Amniotic stem cell (primary cell): ENCODE measurements at places on chromosomes 1 and 21.
A peak's percentile ranks its signal among the peaks of the same experiment; 100 is the strongest.

GRCh38 chr1:154350383-154350782 lies 25.1 kb downstream of the ATP8B2 start:
- DNase-seq: no peak

GRCh38 chr1:36365381-36365780 lies 20.3 kb downstream of the STK40 start:
- no peak for DNase-seq

DNA sequence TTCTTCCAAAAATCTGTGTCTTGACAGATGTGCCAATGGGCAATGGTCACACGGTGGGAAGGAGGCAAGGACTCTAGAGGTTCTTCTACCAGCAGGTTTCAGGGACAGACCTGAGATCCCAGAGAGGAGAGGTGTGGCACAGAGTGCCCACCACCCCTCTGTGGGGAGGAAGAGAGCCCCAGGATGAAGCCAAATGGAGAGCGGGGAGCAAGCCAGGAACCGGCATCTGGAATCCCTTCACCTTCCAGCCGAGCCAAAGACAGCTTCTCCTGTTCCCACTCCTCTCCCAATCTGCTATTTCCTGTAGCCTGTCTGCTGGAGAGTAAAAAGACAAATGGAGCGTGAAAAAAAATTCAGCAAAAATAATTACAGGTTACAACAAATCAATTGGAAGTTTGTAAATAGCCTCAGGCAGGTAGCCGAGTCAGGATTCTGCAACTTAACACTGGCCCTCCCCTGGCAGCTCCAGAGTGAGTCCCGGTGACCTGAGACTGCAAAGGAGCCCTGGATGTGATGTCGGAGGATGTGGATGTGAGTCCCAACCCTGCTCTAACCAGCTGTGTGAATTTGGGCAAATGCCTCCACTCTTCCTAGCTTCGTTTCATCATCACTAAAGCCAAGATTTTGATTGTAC lies 45.4 kb upstream of the LRRN2 start:
- DNase-seq: no peak

DNA sequence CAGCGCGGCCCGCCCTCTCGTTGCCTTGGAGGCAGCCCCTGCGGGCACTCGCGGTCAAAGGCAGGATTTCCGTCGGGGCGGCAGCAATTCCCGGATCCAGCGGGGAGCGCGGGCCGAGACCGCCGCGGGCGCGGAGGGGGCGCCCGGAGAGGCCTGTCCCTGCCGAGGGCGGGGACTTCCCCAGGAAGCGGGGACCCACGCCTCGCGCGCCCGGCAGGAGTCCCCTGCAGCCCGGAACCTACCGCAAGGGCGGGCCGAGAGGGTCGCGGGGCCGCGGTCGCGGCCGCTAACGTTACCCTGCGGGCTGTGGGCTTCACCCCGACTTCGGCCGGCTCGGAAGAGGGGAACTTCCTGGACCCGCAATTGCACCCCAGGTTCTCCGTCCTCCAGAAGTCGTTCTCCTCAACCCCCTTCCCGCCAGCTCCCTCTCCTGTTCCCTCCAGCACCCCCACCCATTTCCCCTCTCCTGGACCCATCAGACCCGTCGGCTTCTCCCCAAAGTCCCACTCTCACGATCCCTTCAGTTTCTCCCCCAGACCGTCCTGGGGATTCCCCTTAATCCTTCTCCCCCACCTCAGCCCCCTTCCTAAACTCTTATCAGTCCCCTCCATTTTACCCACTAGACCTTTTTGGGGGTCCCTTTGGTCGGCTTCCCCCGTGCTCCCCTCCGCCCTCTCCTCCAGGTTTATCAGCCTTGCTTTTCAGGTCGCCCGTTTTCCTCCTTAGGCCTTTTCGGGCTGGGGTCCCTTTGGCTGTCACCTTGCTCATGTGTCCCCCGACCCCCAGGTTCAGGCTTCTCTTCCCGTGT lies 604 bp downstream of the FGR start:
- no peak for DNase-seq

GRCh38 chr1:72282271-72283021 lies at the start of gene NEGR1:
Gene NEGR1, minus strand, starts transcription at chr1:72282539.
- peak; percentile 90 for DNase-seq

GRCh38 chr1:110328274-110328673 lies 10.9 kb upstream of the RBM15 start:
- DNase-seq: no peak
